ENCODE measurements at places on chromosomes 5 and 9.

DNA sequence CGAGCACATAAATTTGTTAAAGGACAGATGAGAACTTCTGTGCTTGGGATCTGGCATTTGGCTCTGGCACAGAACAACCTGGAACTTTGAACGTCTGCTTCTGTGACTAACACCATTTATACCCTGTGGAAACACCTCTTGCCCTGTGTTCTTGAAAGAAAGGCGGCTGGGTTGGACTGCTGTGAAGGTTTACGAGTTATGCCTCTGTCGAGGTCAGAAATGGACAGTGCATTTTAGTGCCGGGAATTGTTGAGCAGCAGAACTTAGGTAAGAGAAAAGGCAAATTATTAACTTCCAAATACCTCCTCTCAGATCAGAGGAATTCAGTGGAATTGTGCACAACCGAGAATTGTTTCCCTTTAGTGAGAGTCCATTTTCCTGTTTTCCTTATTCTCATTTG, 14.1 kb upstream of the INIP start:
- DNase-seq: no peak

DNA sequence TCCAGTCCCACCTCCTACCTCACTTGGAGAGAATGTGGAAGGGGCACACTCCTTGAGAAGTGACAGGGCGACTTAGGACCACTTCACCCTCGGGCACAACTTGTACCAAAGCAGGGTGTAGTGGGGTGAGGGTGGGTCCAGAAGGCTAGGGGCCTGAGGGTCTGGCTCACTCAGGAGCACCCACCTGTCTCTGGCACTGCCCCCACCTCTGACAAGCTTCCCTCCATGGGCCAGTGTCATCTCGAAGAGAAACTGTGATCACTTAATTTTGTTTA, 76.9 kb upstream of the OLFM1 start:
- DNase-seq: no peak

GRCh38 chr5:177428574-177429217, 2.2 kb downstream of the GRK6 start:
- no peak for DNase-seq

DNA sequence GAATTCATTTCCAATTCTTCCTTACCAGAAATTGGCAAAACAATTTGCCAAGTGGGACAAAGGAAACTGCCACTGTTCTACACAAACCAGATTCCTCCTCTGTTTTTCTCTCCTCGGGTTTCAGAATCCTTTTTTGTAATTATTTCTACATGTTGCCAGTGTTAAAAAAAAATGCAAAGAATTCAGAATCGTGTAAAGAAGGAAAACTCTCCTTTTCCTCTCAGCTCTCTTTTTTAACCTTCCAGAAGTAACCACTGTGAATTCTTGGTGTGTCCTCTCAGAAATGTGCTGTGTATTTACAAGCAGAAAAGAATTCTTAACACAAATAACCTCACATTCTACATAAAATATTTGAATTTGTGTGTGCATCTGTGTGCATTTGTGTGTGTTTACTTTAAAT, 224.6 kb downstream of the DRD1 start:
- DNase-seq: no peak

GRCh38 chr9:93120846-93121315, 13.2 kb downstream of the NINJ1 start:
- no peak for DNase-seq

GRCh38 chr5:84384604-84385575, at the start of gene EDIL3:
Gene EDIL3 (minus strand): TSS chr5:84384880. CDS start chr5:84384374, 506 bp downstream.
- no peak for DNase-seq

- DNase-seq: no peak
Observed at GRCh38 chr5:120361941-120362340, 102.2 kb upstream of the PRR16 start.

DNA sequence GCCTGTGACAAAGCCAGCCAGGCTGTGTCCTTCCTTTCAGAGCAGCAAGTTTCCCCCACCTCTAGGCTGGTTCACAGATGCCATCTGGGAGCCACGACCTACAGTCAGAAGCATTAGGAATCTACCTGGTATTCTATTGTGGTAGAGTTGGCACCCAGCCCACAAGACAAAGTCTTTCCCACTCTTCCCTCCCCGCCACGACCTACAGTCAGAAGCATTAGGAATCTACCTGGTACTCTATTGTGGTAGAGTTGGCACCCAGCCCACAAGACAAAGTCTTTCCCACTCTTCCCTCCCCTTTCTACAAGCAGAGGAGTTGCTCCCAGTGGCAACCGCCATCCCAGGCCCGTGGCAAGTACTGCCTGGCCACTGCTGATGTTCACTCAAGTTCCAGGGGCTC, 157.8 kb upstream of the TNC start:
- DNase-seq: no peak

DNA sequence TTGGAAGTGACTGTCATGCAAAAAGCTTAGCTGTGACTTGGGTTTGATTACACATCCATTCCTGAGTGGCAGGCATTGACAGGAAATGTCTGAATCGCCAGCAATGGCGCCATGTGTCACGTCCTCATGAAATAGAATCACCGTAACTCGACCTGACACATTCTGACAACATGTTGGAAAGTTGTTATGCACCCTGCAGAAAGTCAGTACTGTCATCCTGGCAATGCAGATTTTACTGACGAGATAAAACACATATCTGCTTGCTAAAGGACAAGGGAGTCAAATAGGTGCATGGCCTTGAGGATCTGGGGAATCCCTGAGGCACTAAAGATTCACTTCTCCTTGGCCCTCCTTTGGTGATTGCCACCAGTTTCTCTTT, 344.2 kb downstream of the SPATA31D1 start:
- DNase-seq: no peak

DNA sequence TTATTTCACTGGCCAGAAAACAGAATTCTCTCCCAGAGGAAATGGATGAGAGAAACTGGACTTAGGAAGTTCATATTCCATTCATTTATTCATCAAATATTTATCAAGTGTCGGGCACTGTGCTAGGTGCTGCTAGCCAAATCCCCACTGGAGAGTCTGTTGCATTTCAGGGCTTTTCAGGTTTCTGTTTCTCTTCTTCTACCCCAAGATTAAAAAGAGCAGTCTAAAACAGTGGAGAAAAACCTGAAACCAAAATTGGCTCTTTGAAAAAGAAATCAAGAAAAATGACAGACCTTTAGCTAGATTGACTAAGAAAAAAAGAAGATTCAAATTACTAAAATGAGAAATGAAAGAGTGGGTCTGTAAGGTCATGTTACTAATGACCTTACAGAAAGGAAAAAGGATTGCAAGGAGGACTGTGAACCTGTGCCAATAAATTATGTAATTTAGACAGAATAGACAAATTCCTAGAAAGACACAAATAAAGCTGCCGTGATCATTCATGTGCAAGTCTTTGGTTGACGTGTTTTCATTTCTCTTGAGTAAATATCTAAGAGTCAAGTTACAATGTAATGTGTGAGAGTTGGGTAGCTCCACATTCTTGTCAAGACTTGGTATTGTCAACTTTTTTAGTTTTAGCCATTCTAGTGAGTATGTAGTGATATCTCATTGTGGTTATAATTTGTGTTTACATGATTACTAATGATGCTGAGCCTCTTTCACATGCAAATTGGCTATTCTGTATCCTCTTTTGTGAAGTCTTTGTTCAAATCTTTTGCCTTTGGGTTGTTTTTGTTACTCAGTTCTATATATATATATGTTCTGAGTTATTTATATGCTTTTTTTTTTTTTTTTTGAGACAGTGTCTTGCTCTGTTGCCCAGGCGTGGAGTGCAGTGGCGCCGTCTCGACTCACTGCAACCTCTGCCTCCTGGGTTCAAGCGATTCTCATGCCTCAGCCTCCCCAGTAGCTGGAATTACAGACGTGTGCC, 23.7 kb downstream of the SNX30 start:
- DNase-seq: no peak

GRCh38 chr5:179368126-179368805, 23.0 kb upstream of the ADAMTS2 start:
- no peak for DNase-seq

GRCh38 chr9:76374783-76375559, 19.3 kb downstream of the RFK start:
- DNase-seq: no peak

DNA sequence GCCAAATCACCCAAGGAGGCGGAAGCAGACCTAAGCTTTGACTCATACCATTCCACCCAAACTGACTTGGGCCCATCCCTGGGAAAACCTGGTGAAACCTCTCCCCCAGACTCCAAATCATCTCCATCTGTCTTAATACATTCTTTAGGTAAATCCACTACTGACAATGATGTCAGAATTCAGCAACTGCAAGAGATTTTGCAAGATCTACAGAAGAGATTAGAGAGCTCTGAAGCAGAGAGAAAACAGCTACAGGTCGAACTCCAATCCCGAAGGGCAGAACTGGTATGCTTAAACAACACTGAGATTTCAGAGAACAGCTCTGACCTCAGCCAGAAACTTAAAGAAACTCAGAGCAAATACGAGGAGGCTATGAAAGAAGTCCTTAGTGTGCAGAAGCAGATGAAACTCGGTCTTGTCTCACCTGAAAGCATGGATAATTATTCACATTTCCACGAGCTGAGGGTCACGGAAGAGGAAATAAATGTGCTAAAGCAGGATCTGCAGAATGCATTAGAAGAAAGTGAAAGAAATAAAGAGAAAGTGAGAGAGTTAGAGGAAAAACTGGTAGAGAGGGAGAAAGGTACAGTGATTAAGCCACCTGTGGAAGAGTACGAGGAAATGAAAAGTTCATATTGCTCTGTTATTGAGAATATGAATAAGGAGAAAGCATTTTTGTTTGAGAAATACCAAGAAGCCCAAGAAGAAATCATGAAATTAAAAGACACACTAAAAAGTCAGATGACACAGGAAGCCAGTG, 15.8 kb upstream of the TTC23L start:
- no peak for DNase-seq

DNA sequence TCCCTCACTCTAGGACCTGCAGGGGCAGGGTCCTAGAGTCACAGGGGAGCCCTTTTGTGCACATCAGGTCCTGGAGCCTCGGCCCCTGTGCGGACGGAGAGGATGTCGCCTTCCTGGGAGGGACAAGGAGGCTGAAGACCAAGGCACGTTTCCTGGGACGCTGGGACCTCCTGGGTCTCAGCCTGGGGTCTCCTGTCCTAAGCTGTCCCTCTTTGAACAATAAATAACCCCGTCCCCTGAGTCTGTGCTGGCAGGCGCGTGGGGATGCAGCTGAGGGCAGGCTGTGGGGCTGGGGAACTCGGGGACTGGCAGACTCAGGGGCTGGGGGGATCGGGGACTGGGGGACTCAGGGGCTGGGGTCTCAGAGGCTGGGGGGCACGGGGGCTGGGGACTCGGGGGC, 31.1 kb downstream of the PAEP start:
- no peak for DNase-seq

DNA sequence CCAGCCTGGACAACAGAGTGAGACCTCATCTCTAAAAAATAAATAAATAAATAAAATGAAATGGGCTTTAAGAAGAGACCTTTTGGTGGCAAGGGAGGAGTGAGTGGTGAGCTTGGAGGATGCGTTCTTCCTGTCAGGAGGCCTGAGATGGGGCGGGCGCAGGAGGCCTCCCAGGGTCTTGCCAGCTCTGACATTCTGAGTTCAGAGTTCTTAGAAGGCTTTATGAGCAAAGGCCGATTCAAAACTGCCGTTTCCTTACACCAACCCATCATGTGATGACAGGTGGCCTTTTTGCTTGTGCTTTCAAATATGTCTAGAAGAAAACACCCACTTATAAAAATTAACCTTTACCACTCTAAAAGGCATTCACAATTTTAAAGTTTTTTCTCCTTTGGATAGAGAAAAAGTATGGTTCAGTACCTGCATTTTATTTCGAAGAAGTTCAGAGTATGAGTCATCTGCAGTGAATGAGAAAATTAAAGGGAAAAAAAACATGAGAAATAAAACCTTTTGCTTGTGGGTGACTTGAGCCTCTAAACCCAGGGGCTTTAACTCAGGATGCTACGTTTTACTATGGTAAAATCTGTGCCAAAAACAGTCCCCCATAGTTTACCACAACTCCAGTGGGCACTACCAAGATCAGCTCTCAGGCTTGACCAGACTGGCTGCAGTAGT, 157.4 kb upstream of the OTULINL start:
- no peak for DNase-seq

DNA sequence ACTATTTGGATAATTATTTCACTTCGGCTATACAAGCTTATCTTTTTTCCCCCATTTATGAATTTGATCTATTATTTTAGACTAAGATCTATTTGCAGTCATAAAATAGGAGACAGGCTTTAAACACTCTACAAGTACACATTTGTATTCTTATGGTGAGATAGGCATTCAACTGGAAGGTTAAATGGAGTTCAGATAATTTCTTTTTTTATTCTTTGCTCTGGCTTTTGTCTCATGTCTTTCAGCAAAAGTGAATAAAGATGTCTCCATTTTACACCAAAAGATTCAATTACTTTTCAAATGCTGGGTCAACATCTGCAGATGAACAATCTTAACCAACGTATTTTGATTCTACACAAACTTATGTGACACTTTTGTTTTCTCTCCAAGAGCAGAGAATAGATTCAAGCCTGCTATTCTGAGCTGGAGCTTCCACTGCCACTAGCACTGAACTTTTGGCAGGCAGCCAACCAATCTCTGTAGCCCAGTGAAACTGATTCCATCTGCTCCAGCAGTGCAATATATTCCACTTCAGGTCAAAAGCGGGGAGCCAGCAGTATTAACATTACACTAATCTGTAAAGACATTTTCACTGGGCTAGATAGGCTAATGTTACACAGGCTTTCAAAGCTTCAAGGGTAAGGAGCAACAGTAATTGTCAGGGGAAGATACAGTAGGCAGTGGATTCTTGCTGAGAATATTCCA, 452.0 kb upstream of the ZNF608 start:
- DNase-seq: no peak

DNA sequence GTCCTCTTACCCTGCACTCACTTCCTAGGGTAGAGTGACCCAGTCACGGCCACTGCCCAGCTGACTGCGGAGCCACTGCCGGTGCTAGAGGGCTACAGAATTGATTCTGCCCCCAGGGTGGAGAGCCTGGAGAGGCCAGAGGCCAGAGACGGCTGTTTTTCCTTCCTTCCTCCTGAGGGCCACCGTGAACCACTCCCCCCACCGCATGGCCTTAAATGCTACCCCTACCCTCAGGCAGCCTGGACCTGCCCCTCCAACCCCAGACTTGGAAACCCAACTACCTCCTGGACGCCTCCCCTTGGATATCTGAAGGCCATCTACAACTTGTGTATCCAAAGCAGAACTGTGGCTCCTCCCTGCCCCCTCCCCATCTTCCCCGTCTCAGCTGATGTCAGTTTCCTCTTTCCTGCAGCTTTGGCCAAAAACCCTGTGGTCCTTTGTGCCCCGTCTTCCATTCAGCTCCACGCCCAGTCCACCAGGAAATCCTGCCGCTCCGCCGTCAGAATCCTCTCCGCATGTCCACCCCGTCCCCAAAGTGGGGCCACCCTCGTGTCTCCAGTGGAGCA, 16.3 kb downstream of the SH2D3C start:
- DNase-seq: no peak

- no peak for DNase-seq
Observed at GRCh38 chr5:109965634-109966033, 275.9 kb downstream of the MAN2A1 start.

Data from GM20000 (cell line).